ENCODE measurements at places on chromosomes 5 and 9.
A peak's percentile ranks its signal among the peaks of the same experiment; 100 is the strongest.

- DNase-seq: no peak
Observed at GRCh38 chr5:21173526-21173925, 1185.5 kb upstream of the CDH18 start.

DNA sequence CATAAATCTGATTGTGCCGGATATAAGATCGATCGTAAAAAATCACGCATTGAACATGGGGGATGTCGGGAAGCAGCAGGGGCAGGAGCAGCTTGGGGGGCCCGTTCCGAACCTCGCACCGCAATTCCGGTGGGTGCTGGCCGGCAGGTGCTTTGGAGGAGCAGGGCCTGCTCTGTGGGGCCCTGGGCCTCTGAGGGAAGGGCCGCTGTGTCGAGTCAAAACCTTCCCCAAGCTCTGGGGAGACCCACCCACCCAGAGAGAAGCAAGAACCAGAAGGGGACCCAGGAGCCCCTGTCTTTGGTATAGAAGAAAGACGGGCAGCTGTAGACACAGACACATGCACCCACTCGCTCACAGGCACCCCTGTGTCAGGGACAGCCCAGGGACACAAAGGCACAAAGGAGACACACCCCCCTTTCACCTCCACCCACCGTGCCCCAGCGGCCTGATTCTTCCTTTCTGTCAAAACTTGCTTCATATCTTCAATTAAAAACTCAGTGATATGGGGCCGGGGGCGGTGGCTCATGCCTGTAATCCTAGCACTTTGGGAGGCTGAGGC lies 49.4 kb upstream of the ZBTB43 start:
- no peak for DNase-seq

DNA sequence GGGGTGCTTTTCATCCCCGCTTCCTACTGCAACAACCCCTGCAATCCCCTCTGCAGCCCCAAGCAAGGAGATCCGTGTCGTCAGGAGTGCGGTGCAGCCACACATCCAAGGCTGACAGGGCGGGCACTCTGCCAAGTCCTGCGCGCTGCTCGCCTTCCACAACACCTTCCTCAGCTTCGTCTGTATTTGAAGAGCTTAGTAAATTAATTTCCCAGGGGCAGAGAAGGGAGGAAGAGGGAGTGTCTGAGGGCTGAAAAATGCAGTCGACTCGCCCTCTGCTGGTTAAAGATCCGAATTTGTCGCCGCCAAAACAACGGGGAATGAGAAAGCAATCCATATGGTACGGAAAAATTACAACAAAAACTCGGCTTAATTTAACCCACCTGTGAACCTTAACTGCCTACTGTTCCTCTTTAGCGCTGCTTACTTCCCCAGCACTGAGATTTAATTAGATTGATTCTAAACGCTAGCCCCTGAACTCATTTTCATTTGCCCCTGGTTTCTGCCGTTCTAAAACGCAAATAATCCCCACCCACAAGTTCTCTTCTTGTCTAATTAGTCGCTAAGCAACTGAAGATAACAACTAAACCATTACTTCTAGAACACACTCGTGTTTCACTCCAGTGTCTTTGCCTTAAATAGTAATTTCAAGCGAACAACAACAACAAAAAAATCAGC lies 10.9 kb upstream of the PCDHB1 start:
- DNase-seq: peak; percentile 78

DNA sequence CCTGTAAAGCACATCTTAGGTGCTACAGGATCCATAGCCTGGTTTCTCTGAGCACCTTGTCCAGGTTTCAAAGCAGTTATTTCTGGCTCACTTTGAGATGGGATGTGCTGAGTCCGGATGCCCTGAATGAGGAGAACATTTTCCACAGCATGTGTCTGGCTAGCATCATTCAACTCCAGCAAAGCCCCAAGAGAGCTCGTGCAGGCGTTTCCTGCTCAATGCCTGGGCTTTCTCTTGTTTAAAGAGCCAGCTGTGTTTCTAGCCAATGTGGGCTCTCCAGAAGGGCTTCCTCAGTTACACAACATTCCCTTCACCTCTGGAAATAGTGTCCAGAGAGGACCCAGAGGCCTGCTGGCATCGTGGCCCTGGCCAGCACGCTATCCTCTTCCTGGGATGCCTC lies 411.7 kb downstream of the DMAC1 start:
- DNase-seq: no peak

DNA sequence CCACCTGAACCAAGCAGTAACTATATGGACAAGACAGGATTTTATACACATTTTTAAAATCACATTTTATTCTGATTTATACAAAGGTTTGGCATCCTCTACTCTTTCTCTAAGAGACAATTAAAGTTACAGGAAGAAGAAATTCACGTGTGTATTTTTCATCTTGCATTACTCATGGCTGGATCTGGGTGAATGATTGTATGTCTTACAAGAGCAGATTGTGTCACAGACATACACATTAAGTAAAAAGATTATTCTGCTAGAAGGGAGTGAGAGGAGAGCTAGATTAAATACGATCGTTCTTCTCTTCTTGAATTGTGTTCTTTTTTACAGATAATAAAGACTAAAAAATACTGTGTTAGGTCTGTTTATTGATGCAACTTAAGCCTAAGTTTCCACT lies 20.8 kb upstream of the CEP120 start:
- DNase-seq: no peak

GRCh38 chr5:134018154-134018985 lies 13.6 kb upstream of the VDAC1 start:
- no peak for DNase-seq

GRCh38 chr5:169933127-169933526 lies 47.2 kb downstream of the INSYN2B start:
- DNase-seq: no peak

DNA sequence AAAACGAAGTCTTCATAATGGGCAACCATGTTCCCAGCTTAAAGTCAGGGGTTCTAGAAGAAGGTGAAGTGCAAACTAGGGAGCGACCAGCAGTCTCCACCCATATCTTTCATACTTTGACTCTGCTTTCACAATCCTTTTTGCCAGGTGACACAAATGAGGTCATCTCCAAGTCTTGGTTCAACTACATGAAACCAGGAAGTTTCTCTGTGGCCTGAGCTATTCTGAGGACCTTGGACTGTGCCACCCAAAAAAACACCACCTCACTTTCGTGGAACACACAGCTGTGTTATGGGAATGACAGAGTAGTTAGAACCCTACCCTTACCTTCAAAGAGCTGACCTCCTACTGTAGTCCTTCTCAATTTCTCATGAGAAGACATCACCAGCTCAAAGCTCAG lies 309.2 kb downstream of the AGTPBP1 start:
- DNase-seq: no peak

DNA sequence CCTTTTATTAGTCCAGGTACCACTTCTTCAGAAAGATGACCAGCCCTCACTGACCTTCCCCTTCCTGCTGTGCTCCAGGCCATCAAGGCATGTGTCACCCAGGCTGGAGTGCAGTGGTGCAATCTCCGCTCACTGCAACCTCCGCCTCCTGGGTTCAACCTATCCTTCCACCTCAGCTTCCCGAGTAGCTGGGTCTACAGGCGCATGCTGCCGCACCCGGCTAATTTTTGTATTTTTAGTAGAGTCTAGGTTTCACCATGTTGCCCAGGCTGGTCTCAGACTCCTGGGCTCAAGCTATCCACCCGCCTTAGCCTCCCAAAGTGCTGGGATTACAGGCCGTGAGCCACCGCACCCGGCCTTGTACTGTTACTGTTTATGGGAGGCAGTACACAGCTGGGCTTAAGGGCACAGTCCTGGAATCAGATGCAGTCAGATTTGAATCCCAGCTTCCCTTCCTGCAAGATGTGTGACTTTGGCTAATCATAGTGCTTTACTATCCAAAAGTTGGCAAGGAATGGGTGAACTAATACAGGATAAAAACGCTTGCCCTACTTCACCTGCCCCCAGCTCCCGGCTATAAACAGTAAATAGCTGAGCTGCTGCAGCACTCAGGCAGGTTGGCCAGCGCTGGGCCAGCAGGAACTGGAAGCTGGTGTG lies 483 bp upstream of the EIF4EBP3 start:
- DNase-seq: no peak

- no peak for DNase-seq
Observed at GRCh38 chr5:64331597-64332277, 166.1 kb downstream of the RNF180 start.

- DNase-seq: peak; percentile 20
Observed at GRCh38 chr5:32814620-32815019, 103.5 kb downstream of the NPR3 start.

- DNase-seq: no peak
Observed at GRCh38 chr9:93071464-93071863, 13.0 kb downstream of the SUSD3 start.

GRCh38 chr5:6840136-6840793 lies 127.0 kb downstream of the TENT4A start:
- no peak for DNase-seq

DNA sequence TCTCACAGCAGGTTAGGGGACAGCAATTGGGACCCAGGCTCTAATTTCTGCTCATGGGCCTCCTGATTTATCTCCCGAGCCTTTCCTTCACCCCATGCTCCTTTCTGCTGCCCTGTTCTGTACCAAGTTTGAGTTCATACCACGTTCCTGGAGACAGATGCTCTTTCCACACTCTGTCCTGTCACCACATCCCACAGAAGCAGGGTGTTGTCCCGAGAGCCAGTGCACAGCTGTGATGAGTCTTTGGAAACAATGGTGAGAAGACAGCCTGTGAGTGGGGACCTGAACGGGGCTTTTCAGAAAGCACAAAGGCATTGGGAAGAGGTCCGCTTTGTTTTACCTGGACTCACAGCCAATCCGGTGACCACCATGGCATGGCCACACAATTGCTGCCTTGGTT lies 17.4 kb downstream of the WDR31 start:
- no peak for DNase-seq

GRCh38 chr5:122756264-122756911 lies 18.5 kb upstream of the SNX2 start:
- DNase-seq: no peak

GRCh38 chr5:2658447-2658846 lies 93.0 kb downstream of the IRX2 start:
- no peak for DNase-seq

GRCh38 chr9:5355817-5356216 lies 16.1 kb upstream of the RLN1 start:
- DNase-seq: no peak
